ENCODE measurements at places on chromosomes 2 and 18.

- DNase-seq, result no peak
Measured at GRCh38 chr2:46936566-46936965, 21.0 kb upstream of the MCFD2 start.

GRCh38 chr2:10777842-10778723 lies 34.5 kb downstream of the PDIA6 start:
- DNase-seq, result no peak

GRCh38 chr2:26519396-26520147 lies 41.6 kb upstream of the OTOF start:
- DNase-seq, result no peak

DNA sequence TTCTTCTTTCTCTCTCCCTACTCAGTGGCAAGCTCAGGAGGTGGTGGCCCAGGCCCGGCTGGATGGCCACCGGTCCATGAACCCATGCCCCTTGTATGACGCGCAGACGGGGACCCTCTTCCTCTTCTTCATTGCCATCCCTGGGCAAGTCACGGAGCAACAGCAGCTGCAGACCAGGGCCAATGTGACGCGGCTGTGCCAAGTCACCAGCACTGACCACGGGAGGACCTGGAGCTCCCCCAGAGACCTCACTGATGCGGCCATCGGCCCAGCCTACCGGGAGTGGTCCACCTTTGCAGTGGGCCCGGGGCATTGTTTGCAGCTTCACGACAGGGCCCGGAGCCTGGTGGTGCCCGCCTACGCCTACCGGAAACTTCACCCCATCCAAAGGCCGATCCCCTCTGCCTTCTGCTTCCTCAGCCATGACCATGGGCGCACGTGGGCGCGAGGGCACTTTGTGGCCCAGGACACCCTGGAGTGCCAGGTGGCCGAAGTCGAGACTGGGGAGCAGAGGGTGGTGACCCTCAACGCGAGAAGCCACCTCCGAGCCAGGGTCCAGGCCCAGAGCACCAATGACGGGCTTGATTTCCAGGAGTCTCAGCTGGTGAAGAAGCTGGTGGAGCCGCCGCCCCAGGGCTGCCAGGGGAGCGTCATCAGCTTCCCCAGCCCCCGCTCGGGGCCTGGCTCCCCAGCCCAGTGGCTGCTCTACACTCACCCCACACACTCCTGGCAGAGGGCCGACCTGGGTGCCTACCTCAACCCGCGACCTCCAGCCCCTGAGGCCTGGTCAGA lies 1.8 kb downstream of the NEU2 start:
- no peak for DNase-seq

DNA sequence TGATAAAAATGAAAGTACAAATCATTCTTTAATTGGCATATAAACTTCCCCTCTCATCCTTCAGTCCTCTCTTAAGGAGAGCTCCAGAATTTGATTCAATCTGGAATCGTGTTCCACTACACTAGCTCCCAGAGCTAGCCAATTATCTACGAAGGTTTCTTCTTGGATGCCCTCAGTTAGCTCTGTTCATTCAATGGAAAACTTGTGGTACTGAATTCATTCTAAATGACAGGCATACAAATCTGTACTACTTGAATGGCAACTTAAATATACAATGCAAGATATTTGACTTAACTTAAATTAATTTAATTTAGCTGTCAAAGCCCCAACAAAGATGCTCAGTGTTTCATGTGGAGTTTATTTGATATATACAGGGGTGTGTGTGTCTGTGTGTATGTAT lies 1474.2 kb upstream of the CELF4 start:
- DNase-seq, result no peak

GRCh38 chr2:16522031-16522831 lies 143.4 kb downstream of the CYRIA start:
- no peak for DNase-seq

DNA sequence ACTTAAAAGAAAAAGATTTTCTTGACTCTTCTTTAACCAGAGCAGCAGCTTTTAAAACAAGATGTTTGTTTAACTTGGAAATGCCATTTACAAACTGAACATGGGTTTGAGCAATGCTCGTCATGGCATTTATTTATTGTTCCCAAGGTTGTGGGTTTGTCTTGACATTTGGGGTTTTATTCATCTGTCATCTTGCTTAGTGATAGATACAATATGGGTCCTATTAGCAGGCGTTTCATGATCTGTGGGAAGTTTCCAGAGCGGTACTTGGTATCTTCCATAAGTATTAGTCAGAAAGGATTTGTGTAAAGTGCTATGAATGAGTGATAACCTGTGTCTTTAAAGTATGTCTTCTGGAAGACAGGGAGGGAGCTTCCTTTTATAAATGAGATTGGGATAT lies 29.9 kb upstream of the MGAT5 start:
- DNase-seq, result no peak

DNA sequence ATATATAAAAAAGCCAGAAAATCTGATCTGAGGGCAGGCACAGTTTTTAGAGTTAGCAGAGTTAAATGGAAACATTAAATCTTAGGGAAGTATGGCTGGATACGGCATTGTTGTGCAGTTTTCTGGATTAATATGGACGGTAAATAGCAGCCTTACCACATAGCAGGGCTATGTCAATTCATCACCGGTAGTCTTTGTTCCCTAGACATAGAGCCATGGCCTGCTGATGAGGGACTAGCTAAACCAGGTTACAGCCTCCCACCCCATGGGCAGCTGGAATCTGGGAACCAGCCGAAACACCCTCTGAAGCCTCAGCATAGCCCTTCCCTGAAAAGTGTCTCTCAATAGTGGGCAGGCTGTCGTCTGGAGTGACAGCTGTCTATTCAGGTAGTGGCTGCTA lies 32.4 kb downstream of the CDCA7 start:
- no peak for DNase-seq

DNA sequence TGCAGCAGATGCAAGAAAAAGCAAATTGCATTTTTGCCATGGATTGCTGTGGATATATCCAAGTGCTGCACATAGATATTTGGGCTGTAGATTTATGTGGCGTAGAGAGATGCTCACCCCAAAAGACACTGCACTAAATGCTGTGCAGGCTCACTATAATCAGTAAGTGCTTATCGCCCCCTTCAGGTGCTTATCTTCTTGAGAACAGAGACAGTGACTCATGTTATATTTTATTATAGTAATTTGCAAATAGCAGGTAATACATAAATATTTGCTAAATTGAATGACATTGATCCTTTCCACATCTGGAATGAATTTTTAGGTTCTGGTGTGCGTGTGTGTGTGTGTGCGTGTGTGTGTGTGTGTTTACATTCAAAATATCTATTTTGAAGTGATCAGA lies 36.8 kb upstream of the PLEKHM3 start:
- no peak for DNase-seq

DNA sequence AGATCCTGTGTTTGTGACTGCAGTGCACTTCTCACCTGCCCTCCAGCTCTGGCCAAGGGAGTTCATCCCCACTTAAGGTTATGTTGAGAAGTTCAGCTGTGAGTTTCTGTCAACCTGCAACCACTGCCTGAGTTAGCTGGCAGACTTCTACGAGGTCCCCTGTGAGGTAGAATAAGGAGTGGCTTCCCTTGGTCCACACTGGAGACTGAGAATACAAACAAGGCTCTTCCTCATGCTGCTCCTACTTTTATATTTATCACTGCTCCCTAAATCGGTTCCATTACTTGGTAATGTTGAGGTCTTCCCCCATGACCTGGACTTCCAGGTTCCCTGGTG lies 353.2 kb upstream of the CWC22 start:
- DNase-seq, result no peak

DNA sequence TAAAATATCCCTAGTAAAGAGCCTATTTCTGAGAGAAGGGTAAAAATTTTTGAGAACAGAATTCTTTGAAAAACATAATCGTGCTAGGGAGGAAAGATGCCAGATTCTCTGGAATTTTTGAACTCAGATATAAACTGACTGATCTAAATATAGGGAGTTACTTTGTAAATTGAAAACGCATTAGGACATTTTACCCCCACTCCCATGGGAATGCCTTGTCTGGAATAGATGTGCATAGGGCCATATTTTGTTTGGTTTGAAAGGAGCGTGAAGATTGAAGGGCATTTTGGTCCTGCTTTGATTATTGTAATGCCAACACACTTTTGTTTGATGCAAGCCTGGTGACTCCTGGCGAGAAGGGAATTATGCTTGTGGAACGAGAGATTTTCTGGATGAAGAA lies 158.7 kb upstream of the DPP10 start:
- no peak for DNase-seq

GRCh38 chr2:2919574-2920365 lies 457.8 kb downstream of the EIPR1 start:
- DNase-seq, result no peak

GRCh38 chr2:165953306-165953654 lies 296 bp downstream of the TTC21B start:
- no peak for DNase-seq

DNA sequence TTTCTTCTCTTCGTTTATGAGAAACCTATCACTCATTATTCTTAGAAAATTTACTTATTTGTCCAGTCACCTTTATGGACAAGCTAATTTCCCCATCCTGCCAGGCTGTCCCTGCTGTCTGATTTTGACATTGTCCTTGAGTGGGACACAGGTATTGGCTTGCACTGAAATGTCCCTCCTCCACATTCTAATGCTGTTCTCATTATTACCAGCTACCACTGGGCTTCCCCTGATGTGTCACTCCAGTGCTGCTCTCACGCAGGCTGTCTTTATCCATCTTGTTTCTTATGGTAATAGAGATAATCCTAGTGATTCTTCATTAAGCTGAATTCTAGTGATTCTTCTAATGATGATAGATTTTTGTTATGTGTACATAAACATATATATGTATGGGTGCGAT lies 48.1 kb upstream of the RBMS1 start:
- no peak for DNase-seq

DNA sequence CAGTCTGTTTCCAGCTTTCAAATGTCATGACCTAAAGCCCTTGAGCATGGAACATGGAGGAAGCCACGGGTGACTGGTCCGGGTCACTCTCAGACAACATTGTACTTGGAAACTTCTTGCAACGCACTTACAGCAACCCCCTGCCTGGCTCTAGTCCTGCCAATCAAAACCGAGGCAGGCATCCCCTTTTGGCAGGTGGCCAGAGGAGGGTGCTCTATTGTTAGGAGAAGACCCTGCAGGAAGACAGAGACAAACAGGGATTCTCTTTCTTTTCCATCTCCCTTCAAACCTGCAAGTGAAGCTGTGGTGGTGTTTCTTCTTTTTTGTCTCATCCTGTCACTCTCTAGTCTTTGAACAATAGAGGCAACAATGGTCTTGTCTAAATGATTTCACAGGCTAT lies 667.2 kb downstream of the ZEB2 start:
- DNase-seq, result no peak

GRCh38 chr2:20049637-20050036 lies 1.8 kb downstream of the LAPTM4A start:
- DNase-seq, result no peak
